Dorsolateral prefrontal cortex (tissue), 122 donors: ENCODE measurements at places on chromosomes 7 and 10.

- no peak for DNase-seq
These were observed 266.1 kb downstream of the TCF7L2 start for GRCh38 chr10:113216102-113216501.

DNA sequence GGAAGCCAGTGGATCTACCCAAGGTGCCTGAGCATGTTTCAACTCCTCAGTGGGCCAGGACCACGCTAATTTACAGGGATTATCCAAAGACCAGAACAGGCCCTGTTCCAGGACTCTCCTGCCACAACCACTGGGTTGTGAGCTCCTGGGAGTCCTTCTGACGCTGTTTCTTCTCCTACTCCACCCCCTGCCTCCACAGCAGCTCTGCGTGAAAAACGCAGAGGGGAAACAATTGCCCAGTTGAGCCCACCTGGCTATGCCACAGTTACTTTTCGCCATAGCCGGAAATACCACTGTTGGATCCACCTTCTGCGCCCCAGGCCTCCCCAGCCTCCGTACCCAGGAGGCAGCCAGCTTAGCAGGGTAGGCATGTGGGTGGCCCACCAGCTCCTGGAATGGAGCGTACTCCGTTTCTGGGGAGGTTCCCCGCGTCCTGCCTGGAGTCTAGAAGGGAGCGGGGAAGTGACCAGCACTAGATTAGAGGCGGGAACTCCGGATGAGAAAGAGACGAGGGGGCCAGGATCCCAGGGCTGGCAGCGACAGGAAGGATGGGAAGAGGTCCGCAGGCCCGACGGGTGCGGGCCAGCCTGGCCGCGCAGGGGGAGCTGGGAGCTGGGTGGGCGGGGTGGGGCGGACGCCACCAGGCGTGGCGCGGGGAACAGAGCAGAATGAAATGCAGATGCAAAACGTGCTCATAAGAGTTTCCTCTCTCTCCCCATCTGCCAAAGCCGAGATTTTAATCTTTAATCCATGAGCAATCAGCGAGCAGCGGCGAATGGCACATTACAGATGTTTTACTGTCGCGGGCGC is 32.1 kb upstream of the PAX2 start:
- no peak for DNase-seq

DNA sequence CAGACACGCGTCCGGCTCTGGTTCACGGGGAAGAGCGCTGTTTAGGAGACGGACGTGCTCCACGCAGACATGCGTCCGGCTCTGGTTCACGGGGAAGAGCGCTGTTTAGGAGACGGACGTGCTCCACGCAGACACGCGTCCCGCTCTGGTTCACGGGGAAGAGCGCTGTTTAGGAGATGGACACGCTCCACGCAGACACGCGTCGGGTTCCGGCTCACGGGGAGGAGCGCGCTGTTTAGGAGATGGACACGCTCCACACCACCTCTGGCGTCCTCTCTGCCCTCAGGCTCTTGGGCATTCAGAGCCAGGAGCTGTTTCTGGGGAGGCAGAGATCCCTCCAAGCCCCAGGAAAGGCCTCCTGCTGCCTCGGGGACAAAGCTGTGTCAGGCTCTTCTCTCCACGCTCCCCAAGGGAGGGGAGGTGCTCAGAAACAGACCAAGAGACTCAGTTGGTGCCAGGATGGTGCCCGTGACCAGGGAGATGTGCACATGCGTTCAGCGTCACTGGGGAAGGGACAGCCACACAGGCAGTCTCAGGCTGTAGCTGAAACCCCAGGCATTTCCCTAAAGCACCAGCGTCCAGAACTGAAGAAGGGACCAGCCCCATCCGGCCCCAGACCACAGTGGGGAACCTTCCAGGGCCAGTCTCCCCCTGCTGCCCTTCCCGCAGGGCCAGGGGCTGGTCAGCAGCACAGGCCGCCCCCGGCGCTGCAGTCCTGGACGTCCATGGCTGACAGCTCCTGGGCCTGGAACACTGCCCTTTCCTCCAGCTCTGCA is 175.6 kb downstream of the ELFN1 start:
- DNase-seq, result no peak

DNA sequence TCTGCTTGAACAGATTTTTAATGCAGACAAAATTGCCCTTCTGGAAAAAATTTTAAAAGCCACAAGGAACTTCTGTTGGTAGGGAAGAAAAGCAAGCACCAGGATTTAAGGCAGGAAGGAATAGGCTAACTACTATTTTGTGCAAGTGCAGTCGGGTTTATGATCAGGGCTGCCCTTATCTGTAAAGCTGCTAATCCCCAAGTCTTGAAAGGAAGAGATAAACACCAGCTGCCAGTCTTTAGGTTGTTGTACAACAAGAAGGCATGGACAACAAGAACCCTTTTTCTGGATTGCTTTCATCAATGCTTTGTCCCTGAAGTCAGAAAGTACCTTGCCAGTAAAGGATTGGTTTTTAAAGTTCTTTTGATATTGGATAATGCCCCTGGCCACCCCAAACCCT is 40.7 kb downstream of the RALA start:
- no peak for DNase-seq

GRCh38 chr10:103621783-103622125 is 128.2 kb downstream of the NEURL1 start:
- DNase-seq, result no peak

DNA sequence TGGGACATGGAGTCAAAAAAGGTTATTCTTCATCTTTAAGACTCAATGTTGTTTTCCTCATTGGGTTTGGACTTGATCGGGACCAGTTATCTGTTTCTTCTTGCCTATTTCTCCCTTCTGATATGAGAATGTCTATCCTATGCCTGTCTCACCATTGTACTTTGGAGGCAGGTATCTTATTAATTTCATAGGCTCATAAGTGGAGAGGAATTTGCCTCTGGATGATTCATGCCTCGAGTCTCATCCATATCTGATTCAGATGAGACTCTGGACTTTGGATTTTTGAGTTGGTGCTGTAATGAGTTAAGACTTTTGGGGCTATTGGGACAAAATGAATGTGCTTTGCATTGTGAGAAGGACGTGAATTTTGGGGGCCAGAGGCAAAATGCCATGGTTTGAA is 36.2 kb upstream of the CCDC7 start:
- no peak for DNase-seq

DNA sequence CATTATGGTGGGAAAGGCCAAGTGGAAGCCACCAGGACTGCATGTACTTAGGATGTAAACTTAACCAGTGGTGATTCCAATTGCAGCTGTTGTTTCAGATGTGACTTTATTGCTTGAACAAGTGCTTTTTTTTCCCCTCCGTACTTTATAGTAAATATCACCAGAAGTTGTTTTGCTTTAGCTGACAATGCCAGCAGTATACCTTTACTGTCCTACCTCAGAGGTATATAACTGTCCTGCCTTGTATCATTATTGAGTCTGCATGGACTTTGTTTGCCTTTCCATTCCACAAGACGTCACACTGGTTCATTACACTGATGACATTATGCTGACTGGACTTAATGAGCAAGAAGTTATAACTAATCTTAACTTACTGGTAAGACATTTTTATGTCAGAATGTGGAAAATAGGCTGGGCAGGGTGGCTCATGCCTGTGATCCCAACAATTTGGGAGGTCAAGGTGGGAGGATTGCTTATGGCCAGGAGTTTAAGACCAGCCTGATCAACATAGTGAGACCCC is 77.1 kb upstream of the RAB18 start:
- DNase-seq, result no peak

DNA sequence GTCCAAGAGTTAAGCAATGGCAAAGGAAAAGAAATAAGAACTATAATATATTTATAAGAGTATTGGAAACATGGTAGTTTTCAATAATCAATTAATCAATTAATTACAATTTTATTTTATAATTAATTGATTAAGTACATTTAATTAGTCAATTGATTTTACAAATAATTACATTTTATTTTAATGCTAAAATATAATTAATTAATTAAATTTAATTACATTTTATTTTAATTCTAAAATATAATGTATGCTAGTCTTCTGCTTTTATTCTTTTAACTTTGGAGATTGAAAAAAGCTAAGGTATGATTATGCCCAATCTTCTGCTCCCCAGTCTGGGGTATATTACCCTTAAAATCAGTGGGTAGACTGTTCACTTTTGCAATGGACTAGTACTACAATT is 686.8 kb upstream of the LRRTM3 start:
- DNase-seq, result no peak

DNA sequence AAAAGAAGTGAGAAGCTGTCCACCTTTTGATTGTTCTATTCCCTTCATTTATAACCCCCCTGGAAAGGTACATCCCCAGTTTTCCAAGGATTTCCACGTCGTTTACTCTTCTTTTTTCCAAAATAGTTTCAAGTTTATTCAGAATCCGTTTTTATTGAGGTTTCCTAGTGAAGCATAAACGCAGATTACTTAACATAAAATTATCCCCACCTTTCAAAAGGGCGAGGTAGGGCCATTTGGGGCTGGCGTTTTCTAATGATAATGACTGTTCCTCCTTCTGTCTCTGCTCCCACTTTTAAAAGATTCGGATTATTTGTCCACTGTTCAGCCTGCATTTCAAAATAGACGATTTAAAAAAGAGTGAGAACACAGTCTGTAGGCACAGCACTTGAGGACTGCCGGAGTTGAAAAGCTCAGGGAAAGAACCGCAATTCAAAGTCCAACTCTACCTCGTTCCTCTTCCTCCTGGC is 165.2 kb upstream of the PPP1R3A start:
- no peak for DNase-seq

DNA sequence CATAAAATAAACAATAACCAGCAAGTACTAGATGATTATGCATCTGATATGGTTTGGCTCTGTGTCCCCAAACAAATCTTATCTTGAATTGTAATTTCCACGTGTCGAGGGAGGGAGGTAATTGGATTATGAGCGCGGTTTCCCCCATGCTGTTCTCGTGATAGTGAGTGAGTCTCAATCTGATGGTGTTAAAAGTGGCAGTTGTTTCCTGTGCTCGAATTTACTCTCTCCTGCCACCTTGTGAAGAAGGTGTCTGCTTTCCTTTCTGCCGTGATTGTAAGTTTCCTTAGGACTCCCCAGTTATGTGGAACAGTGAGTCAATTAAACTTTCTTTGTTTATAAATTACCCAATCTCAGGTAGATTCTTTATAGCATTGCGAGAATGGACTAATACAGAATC is 15.1 kb downstream of the CNTNAP2 start:
- no peak for DNase-seq

- no peak for DNase-seq
These were observed 185.5 kb upstream of the MYO3A start for GRCh38 chr10:25748509-25748908.

DNA sequence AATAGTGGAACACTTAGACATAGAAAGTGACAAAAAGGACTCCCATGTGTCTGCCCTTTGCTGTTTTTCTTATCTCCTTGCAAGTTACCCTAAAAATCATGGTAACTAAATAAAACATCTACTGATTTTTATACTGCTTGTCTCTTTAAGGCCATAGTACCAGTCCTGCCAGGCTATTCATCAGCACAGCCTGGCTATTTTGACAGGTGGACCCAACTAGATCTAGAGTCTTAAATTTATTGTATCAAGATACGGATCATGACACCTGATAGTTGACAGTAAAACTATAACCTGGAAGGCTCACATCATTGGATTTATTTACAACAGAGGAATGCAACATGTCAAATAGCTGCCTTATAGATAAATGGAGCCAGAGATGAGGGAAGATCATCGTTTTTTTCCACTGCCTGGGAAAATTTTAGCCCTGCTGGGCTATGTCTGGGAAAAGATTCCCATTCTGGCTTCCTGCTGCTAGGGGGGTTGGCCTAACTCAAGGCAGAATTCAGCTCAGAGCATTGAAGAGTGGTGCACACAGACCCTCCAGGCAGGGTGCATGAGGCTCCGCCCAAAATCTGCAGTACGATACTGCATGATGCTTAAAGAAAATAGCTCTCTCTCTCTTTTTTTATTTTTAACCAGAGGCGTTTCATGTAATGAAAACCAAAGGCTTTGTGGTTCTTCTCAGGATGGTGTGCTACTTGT is 292.0 kb upstream of the FZD8 start:
- DNase-seq, result no peak

DNA sequence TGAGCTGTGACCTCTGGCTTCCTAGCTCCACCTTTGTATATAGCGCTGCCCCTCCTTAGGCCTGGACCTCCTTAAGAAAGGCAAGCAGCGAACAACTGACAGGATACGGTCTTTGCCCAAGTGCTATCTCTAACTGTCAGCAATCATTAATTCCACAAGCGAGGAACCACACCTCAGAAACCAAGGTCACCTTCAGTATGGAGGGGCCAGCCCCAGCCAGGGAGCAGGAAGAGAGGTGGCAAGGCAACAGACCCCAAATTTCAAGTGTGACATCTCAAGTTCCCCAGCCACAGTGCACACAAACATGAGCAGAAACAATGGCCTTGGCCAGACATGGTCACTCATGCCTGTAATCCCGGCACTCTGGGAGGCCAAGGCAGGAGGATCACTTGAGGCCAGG is 4.8 kb upstream of the AOC1 start:
- no peak for DNase-seq

DNA sequence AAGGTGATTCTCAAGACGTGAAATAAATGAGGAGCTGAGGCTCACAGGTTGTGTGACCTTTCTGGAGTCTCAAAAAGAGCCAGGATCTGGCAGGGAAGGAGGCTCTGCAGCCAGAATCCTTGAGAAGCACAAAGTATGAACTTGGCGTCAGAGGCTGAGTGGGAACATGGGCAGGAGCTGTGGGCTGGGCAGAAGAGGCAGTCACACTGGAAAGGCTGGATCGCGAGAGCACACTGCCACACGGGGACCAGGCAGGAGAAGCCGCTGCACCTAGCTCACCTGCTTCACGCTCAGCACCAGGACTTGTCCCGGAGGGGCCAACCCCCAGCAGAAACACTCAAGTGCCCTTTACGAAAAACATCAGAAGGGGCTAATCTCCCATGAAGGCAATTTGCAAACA is 535.0 kb downstream of the TNS3 start:
- DNase-seq, result no peak

DNA sequence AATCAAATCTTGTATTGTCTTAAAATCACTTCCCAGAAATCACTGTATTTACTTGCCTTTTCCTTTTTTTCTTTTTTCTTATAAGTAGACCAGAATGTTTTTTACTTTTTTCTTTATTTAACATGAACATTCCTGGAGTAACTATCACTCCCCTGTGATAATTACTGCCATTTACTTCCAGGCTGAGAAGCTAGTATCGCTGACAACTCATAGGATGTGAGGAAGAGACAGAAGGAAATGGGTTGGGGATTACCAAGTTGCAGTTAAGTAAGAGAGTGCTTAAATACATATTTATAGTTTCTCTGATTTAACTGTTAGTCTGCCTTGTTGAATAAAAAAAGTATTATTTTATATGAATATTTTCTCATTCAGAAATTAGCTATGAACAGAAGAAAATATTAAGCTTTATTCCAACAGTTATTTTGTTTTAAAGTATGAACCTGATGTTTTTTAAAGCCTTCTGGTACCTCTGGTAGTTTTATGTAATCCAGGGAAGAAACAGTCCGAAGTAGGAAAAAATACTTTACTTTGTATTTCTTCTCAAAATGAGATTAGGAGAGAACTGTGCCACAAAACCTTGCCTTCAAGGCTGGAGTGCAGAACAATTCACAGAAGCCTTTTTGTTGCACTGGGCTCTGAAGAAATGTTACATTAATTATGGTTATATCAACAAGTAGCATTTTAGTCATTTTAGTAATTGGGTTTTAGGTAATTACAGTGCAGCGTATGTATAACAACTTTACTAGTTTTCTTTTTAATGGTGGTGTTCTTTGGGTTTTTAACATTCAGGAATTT is 72.8 kb downstream of the SHOC2 start:
- DNase-seq, result no peak

GRCh38 chr7:148260599-148260998 is 330.0 kb upstream of the C7orf33 start:
- DNase-seq, result no peak
